Esophagus squamous epithelium (tissue), 5 donors: ENCODE measurements at places on chromosomes 1 and 21.

GRCh38 chr1:109918671-109919070 lies 8.0 kb downstream of the CSF1 start:
- DNase-seq = no peak

DNA sequence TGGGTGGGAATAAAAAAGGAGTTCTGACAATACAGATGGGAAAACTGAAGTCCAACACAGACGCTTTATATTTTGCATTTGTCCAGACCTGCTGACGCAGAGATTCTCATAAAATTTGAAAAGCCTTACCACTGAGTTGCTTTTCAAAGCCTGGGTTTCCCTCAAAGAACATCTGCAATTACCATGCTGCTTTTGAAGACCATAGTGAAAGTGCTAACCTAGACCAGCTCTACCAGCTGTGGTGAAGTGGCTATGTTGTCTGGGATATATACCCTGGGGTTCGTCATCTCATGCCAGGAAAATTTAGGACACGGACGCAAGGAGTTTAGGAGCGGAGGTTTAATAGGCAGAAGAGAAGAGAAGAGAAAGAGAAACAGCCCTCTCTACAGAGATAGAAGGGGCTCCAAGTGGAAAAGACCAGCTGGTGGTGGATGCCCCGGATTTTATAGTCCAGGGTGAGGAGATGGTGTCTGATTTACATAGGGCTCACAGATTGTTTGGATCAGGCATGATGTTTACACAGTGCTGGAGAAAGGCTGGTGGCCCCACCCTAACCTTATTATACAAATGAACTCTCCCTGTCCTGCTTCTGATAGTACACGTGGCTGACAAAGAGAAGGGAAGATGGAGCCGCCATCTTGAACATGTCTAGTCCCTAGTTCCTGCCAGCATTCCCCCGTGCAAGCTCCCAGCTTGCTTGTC lies 73.8 kb downstream of the AK4 start:
- DNase-seq = no peak

- no peak for DNase-seq
Measured at GRCh38 chr1:181548497-181548896, 65.2 kb downstream of the CACNA1E start.

- DNase-seq = no peak
Measured at GRCh38 chr1:83762416-83762815, 236.5 kb downstream of the TTLL7 start.

DNA sequence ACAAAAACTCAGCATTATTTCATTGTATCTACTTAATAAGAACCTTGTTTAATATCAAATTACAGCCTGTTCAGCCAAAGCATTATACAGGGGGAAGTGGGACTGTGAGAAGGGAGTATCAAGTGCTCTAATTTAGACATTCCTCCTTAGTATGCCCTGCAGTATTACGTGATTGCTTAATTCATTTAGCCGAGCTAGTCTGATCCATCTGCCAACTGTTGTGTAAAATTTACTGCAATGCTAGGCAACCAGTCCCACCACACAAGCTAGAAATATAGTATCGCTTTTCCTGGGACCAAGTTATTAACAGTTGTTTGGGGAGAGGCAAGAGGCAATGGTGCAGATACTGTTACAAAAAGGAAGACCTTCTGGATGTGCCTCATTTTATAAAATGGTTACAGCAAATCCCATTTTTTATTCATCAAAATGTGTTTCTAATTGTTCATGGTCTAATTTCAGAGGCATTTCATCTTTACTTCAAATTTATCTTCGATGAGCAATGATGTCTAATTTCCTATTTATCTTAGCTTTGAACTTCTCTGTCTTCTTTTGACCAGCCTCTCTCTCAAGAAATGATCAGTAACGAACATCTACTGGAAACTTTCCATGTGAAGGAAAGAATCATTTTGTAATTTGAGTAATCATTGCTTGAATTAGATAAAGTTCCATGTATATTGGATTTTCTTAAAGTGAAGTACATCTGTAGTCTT lies 283.3 kb downstream of the DUSP10 start:
- DNase-seq = no peak

- DNase-seq = no peak
Measured at GRCh38 chr1:246460406-246460805, 46.7 kb downstream of the SMYD3 start.

DNA sequence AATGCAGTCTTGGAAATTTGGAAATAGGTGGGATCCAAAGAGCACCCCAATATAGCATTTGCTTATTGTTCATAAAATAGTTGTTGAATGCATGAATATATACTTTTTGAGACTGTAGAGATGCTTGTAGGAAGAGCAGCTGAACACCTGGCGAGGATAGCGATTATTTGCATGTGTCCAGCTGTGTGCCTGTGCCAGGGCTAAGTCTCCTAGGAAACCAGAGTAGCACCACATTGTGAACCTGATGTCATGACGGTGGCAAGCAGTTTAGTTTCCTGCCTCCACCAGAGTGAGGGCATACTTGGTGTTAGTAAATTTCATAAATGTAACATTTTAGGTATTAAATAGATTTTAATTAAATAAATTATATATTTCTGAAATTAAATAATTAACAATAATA lies 37.3 kb upstream of the IRF2BP2 start:
- no peak for DNase-seq

- DNase-seq = no peak
Measured at GRCh38 chr21:45178971-45179370, 104.6 kb downstream of the ADARB1 start.

GRCh38 chr1:35894183-35894582 lies 11.2 kb downstream of the AGO1 start:
- peak; percentile 8 for DNase-seq

DNA sequence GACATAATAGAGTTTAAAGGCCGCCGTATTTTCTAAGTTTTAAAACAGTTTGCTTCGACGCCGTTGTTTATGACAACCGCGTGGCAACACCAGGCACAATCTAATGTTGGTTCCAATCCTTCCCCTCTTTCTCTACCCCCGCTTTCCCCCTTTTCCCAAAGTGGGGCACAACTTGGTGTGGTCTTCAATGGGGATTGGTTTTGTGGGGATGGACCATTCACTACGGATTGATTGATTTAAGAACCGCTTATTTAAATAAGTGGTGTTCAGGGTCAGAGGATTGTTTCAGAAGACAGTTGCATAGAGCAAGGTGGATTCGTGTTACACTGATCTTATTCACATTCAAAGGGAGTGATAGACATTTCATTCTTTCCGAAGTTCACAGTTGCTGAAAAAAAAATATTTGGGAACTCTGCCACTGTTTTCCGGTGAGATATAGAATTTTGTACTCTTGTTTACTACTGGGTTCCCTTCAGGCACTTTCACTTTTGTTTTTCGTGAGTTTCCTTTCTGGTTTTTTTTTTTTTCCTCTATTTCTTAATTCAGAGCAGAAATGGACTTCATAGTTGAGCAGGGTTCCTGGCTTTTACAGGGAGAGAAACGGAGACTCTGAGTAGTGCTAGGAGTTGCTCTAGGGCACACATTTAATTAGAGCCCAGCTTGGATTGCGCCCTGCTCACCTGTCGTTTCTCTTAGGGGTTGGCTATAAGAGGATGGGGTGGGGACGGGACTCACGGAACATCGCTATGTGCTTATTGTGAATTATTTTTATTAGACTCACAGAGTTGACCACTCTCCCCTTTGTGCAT lies 79.6 kb upstream of the AK4 start:
- DNase-seq = no peak

DNA sequence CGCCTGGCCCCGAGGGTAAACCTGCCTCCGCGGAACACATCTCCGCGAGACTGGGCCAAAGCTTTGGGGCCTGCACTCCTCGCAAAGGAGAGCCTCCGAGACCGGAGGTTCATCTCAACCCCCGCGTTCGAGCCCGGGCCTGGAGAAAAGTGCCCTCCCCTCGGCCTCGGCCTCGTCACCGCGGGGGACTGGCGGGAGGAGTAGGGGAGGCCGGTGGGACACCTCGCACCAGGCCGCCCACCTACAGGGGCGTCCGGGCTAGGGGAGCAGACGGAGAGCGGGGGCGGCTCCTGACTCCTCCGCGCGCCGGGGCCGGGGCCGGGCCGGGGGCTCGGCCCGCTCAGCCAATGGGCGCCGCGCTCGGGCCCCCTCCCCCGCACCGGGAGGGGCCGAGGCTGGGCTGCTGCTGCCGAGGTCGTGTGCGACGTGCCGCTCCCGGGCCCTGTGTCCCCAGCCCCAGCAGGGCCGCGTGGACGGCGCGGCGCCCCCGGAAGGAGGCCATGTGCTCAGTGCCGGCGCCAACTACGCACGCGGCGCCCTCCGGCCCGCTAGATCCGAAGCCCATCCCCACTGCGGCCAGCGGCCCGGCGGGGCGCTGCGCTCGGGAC lies 684 bp downstream of the SLC2A1 start:
- DNase-seq = no peak

DNA sequence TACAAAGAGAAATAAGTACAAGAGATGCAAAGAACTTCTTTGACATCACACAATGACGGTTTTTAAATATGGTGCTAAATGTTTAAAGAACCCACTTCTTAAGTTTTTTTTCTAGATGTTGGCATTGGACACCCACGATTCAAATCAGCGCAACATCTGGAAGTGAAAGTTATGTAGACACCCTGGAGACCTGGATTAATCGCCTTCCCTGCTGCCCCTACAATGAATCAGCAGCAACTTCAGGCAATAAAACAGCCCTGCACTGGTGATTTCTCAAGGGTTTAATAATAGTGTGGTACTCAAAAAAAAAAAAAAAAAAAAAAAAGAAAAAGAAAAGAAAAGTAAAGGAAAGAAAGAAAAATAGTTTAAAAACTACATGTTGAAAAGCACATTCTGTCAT lies 248.3 kb downstream of the NUF2 start:
- no peak for DNase-seq

DNA sequence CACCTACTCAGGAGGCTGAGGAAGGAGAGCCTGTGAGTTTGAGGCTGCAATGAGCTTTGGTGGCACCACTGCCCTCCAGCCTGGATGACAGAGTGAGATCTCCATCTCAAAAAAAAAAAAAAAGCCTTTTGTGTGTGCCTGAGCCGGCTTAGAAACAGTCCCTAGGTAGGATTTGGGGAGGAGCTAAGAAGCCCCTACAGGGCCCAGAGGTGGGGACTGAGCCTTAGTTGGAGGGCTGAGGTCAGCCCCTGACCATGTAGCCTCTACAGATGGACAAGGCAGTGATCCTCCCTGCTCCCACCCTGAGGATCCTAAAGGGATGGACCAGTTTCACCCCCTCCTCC lies 2.5 kb downstream of the ADAMTSL4 start:
- no peak for DNase-seq

DNA sequence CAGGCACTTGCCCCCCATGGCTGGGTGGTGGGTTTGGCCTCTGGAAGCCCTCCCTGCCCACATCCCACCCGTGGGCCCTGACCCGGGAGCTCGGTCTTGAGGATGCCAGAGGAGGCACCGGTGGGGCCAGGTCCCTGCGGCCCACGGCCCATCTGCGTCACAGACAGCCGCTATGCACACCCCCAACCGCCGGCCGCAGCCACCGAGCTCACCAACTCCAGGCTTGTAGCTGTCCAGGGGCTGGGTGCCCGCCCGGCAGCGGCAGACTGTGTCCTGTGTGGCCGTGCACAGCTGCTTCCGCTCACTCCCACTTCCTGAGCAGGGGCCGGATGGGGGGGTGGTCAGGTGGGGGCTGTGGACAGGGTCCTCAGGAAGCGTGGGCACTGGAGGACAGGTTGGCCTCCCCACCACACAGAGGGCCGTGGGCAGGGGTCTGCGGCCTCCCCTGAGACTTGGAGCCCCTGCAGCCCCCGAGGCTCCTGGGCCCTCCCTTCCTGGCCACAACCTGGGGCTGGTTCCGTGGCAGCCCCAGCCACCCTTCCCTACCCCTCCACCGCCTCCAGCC lies 1.1 kb downstream of the TNFRSF4 start:
- DNase-seq = no peak

DNA sequence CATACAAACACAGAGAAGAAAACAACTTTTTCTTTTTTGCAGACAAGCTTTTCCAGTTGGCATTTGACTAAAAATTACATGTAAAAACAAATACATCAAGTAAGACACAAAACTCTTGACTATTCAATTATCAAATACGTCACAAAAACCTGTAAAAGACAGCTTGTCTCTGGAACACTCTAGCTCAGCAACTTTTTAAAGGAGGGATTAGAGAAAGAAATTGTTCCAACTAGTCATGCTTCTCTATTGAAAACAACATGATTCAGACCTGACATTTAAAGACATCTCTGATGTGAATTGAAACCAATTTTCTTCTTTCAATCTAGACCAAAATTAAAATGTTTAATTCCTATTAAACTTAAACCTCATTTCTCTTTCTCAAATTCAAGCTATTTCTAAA lies 30.3 kb downstream of the SMYD3 start:
- DNase-seq = no peak

DNA sequence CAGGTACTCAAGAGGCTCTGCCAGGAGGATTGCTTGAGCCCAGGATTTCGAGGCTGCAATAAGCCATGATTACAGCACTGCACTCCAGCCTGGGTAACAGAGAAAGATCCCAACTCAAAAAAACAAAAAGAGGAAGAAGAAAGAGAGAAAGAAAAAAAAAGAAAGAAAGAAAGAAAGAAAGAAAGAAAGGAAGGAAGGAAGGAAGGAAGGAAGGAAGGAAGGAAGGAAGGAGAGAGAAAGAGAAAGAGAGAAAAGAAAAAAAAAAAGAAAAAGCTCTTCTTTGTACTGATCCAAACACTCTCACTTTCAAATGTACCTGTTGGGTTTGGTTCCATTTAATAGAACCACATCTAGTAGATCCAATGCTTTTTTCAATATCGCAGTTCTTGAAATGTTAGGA lies 11.8 kb downstream of the BATF3 start:
- DNase-seq = no peak

DNA sequence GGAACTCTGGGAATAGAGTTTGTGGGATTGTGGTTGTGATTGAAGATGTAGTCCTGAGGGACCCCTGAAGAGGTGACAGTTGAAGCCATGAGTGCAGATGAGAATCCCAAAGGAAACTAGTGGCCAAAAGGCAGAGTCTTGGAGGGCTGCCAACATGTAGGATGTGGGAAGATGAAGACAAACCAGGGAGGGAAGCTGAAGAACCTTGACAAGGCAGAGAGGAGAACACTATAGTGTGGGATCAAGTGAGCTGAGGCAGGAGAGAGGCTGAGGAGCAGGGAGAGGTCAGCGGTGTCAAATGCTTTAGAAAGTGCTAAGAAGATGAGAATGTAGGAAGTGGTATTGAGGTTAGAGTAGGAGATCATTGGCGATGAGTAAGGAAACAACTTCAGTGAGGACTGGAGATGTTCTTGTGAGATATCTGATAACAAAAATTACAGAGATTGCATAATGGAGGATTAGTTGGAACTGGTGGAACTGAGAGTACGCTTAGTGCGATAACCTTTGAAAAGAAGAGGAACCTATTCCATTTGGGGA lies 88.5 kb upstream of the VCAM1 start:
- DNase-seq = no peak

- DNase-seq = no peak
Measured at GRCh38 chr1:24948079-24948827, 18.2 kb upstream of the RUNX3 start.
